NCI-H526 treated with DMSO at 0.1 percent for 48 hours (cell line): ENCODE measurements at places on chromosomes 7 and 10.

- no peak for DNase-seq
Measured at GRCh38 chr7:5500056-5500776, 76.6 kb upstream of the TNRC18 start.

DNA sequence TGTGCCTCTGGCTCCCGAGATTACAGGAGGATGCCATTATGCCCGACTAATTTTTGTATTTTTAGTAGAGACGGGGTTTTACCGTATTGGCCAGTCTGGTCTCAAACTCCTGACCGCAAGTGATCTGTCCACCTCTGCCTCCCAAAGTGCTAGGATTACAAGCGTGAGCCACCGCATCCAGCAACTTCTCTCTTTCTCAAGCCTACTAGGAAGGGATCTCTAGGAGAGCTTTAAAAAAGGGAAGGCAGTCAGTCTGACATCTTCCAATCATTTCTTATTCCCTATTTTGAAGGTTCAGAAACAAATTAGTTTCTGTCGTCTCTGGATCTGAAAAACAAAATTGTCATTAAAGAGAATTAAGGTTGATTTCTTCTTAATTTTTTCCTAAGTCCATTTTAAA, 2.5 kb upstream of the TMEM26 start:
- DNase-seq = no peak

DNA sequence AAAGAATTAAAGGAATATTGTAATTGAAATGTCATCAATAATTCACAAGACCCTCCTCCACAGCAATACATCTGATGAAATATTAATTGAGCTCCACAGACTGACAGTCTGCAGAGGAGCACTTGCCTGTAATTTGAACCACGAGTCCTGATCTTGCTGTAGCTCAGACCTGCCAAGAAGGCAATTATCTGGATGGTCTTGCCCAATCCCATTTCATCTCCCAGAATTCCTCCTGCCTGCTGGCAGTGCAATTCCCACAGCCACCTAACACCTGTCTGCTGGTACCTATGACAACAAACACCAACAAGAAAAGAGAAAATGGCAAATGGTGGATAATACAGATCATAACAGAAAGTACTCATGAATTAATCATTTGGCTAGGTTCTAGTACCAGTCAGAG, 38.5 kb downstream of the ERCC6 start:
- no peak for DNase-seq

DNA sequence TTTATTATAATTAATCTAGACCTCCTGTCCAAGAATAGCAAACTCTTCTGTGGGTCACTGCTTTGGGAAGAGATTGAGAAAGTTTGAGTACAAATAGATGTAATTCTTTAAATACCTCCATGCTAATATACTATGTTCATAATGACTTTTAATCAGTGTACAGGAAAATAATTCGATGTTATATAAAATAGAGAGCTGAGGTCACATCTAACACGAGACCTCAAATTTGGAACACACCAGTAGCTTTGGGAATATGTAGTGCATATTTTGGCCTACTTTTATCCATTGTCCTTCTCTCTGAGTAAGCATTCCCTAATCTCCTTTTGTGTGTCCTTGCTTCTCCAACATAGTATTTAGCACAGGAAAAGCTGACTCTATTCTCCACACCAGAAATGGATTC, 27.3 kb upstream of the CABCOCO1 start:
- DNase-seq = no peak

GRCh38 chr10:35668865-35669650, 27.0 kb upstream of the FZD8 start:
- DNase-seq = no peak

DNA sequence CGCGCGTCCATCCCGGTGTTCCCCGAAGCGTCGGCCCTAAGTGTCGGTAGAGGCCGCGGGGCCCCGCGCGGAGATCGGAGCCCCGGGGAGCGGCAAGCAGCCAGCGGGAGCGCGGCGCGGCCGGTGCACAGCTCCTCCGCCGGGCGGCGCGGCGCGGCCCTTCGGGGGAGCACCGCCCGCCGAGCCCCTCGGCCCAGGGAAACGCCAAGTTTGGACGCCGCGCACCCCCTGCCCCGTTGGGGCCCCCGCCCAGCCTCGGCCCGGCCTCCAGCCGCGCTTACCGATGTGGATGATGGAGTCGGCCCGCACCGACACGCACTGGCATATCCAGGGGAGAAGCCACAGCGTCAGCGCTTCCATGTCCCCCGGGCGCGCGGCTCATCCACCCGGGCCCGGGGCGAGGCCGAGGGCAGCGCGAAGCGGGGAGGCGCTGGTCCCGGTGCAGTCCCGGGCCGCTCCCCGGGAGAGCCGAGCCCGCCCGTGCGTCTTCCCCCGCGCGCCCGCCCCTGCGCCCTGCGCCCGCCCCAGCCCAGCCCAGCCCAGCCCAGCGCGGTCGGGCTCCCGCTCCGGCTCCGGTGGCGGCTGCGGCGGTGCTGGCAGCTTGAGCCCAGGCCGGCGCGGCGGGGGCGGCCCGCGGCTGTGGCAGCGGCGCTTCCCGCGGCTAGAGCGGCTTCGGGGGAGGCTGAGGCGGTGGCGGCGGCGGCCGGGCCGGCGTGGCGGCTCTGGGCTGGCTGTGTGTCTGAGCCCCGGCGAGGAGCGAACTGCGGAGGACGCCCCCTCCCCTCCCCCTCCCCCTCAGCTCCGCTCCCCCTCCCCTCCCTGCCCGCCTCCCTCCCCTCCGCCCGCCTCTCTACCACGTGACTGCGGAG, at the start of gene GRID1:
Gene GRID1 (minus strand): TSS at position 763 of the 869 bp plus-strand sequence.
- no peak for DNase-seq

- no peak for DNase-seq
Measured at GRCh38 chr10:99612167-99612831, 7.9 kb downstream of the SLC25A28 start.

- DNase-seq = no peak
Measured at GRCh38 chr10:7153750-7154149, 257.1 kb downstream of the SFMBT2 start.
